Stimulated activated naive CD4-positive, alpha-beta T cell treated with Interleukin-2 at 50 U/mL for 16 hours (primary cell): ENCODE measurements at places on chromosomes 13 and 19.

- no peak for DNase-seq
Measured at GRCh38 chr13:39512687-39513086, 90.3 kb downstream of the LHFPL6 start.

DNA sequence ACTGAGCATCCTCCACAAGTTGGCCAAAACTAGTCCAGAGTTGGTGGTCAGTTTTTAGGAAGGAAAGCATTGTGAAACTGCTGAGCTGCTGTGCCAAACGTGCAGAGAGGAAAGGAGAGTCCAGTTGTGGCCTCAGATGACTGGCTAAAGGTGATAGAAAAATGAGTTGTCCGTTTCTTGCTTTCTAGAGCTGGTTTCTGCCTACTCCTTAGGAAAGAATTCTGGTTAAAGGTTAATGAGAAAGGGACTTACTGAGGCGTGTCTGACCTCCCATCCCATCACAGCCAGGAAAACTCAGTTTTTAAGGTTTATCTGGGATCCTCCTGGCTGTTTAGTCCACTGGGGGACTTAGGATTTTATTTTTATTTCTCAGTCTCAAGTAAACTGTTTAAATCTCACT lies 1186.3 kb downstream of the UQCRFS1 start:
- no peak for DNase-seq

GRCh38 chr13:101150998-101151397 lies 265.3 kb downstream of the NALCN start:
- no peak for DNase-seq

- no peak for DNase-seq
Measured at GRCh38 chr13:46804391-46804815, 7.4 kb upstream of the ESD start.

DNA sequence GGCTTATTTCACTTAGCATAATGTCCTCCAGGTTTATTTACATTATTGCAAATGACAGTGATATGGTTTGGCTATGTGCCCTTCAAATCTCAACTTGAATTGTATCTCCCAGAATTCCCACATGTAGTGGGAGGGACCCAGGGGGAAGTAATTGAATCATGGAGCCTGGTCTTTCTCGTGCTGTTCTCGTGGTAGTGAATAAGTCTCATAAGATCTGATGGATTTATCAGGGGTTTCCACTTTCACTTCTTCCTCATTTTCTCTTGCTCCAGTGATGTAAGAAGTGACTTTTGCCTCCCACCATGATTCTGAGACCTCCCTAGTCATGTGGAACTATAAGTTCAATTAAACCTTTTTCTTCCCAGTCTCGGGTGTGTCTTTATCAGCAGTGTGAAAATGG lies 109.6 kb downstream of the VWA8 start:
- DNase-seq: no peak

- no peak for DNase-seq
Measured at GRCh38 chr19:23118400-23118799, 1.6 kb downstream of the ZNF730 start.

DNA sequence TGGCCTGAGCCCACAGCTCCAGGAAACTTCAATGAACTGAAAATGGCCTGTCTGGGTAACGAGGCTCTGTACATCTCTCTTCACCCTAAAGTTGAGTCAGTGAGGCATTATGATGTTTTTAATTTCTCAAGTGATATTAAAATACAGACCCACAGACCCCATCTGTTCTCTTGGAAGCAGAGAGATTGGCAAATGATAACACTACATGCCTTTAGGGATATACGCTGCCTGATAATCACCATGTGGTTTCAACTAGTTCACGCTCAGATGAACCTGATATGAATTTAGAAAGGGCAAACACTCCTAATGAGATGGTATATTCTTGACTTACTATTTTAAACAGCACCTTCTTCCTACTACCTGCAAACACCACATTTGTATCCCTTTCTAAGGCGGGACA lies 127.5 kb downstream of the RFC3 start:
- DNase-seq: no peak

DNA sequence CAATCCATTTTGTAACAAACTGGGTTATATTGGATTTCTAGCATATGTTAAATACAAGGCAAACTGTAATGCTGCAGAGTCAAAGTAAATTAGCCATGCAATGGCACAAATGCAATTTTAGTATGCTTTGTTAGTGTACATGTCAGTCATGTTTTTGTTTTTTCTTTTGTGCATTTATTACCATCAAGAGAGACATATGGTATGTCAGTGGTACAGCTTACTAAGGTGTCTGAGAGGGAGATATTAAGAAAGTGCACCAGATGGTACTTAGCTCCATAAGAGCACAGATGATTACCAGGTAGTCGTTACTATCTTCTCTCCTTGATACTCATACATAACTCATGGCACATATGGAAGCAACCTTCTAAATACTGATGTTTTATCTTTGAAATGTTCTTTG lies 550.3 kb downstream of the GPC5 start:
- DNase-seq: no peak

GRCh38 chr13:20390526-20391175 lies 135.0 kb downstream of the CRYL1 start:
- no peak for DNase-seq

DNA sequence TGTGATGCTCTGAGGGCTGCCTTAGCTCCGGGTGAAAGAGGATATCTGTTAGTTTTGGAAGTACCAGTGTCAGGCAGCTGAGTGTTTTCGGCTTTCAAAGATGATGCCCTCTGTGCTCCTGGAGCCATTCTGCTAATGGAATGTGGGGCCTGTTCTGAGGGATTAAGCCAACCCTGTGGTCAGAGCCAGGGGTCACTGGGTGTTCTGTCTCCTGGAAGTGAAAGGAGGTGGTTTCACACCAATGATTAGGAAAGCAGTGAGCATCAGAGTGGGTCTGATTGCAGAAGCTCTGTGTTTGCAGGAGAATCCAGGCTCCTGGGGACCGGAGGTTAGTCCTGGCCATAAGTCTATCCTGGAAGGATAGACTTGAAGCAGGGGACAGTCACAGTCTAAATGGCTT lies 94.6 kb downstream of the UQCRFS1 start:
- no peak for DNase-seq

- no peak for DNase-seq
Measured at GRCh38 chr19:47723581-47723940, 10.3 kb downstream of the EHD2 start.

DNA sequence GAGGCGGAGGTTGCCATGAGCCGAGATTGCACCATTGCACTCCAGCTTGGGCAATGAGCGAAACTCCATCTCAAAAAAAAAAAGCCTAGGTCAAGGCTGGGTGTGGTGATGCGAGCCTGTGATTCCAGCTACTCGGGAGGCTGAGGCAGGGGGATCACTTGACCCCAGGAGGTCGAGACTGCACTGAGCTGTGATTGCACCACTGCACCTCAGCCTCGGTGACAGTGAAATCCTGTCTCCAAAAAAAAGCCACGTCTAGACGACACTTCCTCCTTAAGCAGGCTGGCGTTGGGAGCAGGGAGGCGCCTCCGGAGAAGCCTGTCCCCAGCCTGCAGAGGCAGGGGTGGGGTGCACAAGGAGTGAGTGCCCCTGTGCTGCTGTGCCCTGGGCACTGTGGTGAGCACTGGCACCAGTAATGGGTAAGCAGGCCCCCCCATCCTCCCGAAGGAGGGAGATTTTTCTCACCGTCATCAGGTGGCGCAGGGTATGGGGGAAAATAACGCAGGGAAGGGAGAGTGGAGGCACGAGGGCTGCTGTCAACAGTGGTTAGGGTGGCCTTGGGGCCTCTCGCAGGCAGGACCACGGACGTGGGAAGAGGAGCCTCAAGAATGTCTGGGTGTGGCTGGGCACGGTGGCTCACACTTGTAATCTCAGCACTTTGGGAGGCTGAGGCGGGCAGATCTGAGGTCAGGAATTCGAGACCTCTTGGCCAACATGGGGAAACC lies 706 bp downstream of the P2RY11 start:
- DNase-seq: peak; percentile 69

DNA sequence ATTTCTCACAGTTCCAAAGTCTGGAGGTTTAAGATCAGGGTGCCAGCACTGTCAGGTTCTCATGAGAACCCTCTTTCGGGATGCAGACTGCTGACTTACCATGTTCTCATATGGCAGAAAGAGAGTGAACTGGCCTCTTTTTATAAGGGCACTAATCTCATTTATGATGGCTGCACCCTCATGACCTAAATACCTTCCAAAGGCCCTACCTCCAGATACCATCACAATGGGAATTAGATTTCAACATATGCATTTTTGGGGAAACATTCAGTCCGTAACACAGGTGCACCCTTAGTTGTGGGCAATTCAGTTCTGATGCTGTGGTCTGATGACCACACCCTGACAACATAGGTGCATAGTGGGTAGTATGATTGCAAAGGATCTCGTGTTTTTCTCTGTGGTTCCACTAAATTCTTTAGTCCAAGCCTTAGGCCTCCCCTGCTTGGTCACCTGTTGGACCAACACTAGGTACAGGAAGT lies 33.3 kb downstream of the GARRE1 start:
- no peak for DNase-seq

- DNase-seq: no peak
Measured at GRCh38 chr19:40053491-40053890, 2.5 kb downstream of the ZNF780B start.

- no peak for DNase-seq
Measured at GRCh38 chr19:45526143-45526542, 18.9 kb downstream of the VASP start.

GRCh38 chr13:79681069-79681468 lies 200.1 kb downstream of the NDFIP2 start:
- no peak for DNase-seq

GRCh38 chr13:54210397-54211049 lies 1181.9 kb downstream of the OLFM4 start:
- no peak for DNase-seq

DNA sequence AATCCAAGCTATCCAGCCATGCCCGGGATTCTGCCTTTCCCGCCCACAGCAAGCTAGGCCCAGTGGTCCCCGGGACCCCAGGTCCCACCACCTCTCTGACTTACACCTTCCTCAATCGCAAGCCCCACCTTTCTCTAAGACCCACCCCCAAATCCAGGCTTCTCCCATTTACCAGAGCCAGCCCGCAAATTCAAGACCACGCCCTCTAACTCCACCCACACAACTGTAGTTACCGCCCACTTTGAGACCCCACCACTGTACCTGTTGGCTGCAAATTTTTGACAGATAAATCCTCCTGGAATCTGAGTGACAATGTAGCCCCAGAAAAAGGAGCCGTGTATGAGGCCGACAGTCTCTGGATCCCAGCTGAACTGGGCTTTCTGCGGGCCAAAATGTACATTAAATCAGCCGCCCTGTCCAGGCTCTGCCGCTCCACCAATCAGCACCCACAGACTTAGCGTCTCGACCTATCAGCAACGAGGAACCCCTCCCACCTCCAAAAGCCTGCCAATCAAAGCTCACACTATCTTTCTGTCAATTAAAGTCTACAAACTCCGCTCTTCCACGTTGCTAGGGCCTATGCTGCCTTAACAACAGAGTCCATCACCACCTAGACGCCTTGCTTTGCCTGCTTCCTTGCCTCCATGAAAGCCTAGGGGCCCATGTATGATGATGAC lies 6.3 kb downstream of the SLC17A7 start:
- DNase-seq: no peak

DNA sequence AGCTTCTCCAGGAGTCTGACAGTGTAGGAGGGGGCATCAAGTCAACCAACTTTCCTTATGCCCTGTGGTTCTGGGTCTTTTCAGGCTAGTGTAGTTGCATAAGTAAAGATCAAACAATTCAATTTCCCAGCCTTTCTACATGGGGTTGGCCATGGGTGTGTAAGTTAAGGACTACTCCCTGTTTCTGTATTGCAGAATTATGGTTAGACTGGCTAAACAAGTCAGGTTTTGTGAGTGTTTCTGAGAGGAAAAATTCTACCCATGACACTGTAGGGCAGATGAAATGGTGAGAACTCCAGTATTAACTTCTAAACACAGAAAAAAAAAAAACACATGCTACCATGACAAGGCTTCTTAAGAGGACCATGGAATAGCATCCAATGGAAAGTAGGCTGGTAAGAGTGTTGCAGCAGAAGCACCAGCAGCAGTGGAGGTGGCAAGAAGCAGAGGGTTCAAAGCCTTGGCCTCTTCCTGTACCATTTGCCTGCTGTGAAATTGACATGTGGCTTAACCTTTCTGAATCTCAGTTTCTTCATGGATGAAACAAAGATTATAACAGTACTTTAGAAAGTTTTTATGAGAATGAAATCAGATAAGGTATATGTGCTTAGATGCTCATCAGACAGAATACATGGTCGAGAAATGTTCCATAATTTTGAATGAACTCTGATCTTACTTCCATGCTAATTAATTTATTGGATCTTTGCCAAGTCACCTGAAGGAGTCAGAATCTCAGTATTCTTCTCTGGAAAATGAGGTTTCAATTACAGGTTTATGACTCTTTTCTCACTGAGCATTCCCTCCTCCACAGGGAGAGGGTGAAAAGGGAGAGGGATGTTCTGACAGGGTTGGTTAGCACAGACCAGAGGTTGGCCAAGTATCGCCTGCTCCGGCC lies 11.4 kb upstream of the SCEL start:
- DNase-seq: no peak

GRCh38 chr19:39555883-39556282 lies 15.9 kb upstream of the EID2 start:
- no peak for DNase-seq

DNA sequence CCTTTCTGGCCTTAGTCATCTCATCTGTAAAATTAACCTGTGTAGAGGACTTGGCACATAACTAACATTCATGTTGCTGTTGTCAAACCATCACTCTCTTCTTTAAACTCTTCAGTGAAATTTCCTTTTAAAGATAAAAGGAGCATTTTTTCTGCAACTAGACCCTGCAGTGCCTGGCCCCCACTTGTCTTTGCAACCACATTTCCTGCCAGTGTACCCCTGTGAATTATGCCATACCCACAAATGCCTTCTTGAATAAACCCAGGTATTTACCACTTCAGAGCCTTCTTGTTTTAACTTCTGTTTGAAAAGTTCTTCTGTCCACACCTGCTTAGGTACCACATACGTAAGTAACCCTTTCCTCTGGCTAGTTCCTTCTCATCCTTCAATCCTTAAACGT lies 118.8 kb downstream of the CDK8 start:
- DNase-seq: no peak

- no peak for DNase-seq
Measured at GRCh38 chr13:30247406-30247805, 59.9 kb downstream of the KATNAL1 start.

DNA sequence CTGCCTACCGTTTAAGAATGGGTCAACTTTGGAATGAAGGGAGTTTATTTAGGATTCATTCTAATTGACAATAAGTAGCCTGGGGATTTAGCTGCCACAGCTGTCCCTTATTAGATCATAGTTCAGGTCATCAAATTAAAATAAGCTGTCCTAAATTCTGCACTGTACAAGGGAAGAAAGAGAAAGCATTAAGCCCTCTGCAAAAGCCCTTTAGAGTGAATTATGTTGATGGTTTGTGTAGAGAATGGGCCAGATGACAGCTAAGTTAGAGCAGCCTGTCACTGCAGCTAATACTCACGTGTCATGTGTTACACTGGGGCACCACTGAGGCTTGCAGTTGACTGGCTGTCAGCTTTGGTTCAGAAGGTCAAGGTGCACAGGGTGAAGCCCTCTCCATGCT lies 737.1 kb upstream of the SLC10A2 start:
- DNase-seq: no peak

GRCh38 chr19:10895363-10895762 lies 24.0 kb downstream of the CARM1 start:
- no peak for DNase-seq
